Natural killer cell (primary cell): ENCODE measurements at places on chromosomes 4 and X.

- DNase-seq = no peak
Measured at GRCh38 chrX:30296408-30297254, 12.6 kb downstream of the NR0B1 start.

DNA sequence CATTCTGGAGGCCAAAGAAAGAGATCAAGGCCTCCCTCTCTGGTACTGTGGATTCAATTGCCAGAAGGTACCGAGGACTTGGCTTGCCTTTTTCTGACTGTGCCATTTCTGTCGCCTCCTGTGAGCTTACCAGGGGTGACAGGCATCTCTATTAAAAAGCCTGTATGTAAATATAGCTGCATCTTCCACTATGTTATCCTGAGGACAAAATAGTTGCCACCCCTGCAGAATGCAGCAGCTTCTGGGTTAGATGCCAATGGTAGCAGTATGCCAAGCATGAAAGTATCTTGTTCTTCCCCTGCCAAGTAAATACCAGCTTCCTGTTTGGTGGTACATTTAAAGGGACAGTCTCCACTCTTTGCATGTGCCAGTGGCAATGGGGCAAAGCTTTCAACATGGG lies 10.7 kb downstream of the TRPC5OS start:
- no peak for DNase-seq

DNA sequence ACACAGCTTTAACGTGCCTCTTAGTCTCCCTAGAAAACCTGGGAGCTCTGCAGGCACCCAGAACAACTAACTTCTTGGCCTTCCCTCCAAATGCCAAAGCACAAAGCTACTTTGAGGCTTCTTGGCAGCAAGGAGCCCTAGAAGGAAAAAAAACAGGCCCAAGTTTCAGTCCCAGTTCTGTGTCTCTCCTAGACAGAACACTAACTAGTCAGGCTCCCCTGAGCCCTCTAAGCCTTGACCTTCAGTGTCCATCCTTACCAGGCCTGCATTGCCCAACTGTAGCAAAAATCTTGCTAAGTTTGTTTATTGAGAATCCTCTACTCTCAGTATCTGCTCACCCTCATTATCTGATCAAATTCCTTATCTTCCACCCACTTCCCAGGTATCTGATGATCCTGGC lies 79.2 kb downstream of the PAPSS1 start:
- DNase-seq = no peak

DNA sequence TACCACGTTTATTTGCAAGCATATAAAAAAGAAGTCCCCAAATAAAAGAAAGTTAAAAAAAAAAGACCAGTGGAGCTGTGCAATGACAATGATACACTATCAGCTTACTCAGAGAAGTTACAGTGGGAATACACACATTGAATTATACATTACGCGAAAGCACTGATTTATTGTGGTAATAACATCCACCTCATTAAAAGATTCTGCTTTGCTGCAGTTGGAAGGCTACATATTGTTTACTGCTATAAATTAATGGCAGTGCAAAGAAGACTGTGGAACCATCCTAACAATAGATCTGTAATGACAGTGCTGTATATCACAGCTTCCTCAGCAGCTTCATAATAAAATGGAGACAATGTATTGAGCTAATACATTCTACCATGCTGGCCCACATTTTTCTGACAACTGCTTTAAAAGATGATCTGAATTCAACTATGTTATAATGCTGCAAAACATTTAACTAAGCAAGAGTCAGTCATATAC lies 142.5 kb upstream of the MAB21L2 start:
- no peak for DNase-seq

GRCh38 chr4:107164962-107165475 lies 128.9 kb upstream of the DKK2 start:
- no peak for DNase-seq
